NCI-H460 (cell line): ENCODE measurements at places on chromosomes 7 and 10. TPM values are rescaled to one million over a fixed set of nuclear protein-coding genes. Genes with fewer than 3 reads are reported as not detected.
A peak's percentile ranks its signal among the peaks of the same experiment; 100 is the strongest.

- DNase-seq: no peak
Observed at GRCh38 chr10:308101-308500, 172.8 kb downstream of the ZMYND11 start.

DNA sequence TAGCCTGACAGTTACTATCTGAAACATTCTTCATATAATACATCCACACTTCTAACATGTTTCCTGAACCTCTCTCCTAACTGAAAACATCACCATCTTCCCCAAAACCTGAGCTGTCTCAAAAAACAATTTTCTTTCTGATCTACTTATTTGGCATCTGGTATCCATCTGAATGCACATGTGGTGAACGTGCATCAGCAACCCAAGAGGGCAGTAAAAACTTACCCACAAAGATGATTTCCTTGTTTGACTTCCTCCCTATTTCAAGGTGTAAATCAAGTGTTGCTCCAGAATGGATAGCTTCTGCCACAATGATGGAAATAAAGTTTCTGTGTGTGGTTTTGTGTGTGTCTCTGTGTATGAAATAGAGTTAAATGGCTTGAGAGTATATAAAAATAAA lies 500.4 kb downstream of the MAGI2 start:
- no peak for DNase-seq

- no peak for DNase-seq
Observed at GRCh38 chr7:108404509-108405420, 51.5 kb downstream of the NRCAM start.

GRCh38 chr10:17652585-17652984 lies 8.6 kb downstream of the STAM start:
- DNase-seq: no peak

DNA sequence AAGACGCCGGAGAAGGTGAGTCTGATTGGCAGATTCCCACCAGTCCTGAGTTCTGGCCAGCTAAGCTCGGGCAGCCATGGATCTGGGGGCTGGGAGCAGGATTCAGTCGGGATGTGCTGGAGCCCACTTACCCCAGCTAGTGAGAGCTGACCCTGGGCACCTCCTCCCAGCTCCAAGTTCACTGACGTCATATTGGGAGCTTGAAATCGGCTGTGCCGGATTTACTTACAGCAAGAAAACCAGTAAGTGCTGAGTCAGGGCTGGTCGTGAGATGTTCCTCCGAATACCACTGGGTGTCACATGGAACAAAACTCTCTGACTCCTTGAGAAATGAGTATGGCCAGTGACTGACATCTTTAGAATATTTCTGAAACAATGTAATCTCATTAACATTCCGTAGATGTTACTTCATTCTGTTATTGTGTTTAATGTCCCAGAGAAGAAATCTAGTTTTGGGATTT lies 621.2 kb downstream of the SDK1 start:
- peak; percentile 89 for DNase-seq

DNA sequence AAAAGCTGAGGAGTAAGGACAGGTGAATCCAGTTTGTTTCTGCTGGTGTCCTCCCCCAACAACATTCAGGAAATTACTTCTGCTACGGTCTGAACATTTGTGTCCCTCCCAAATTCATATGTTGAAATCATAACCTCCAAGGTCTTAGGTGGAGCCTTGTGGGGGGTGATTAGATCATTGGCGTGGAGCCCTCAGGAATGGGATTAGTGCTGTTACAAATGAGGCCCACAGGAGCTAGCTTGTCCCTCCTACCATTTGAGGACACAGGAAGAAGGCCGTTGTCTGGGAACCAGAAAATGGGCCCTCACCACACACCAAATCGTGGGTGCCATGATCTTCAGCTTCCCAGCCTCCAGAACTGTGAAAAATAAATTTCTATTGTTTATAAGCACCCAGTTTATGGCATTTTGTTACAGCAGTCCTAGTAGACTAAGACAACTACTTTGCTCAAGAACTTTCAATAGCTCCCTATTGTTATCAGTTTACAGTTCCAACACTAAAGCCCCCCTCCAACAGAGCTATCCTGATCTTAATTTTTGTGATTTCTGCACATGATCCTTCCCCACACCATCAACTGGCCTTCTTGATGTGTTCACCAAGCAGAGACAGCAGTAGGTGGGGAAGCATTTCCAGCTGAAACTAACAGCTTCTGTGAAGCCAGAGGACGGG lies 2.1 kb upstream of the LRMDA start:
- DNase-seq: no peak

GRCh38 chr10:24495666-24496460 lies 227.8 kb downstream of the ARHGAP21 start:
- no peak for DNase-seq

GRCh38 chr7:151730591-151730990 lies 146.3 kb downstream of the PRKAG2 start:
- no peak for DNase-seq

- DNase-seq: no peak
Observed at GRCh38 chr10:77422491-77423338, 214.9 kb downstream of the KCNMA1 start.

GRCh38 chr10:27188897-27189296 lies 33.7 kb downstream of the MASTL start:
- no peak for DNase-seq

GRCh38 chr10:103193820-103194529 lies 903 bp upstream of the NT5C2 start:
- no peak for DNase-seq

DNA sequence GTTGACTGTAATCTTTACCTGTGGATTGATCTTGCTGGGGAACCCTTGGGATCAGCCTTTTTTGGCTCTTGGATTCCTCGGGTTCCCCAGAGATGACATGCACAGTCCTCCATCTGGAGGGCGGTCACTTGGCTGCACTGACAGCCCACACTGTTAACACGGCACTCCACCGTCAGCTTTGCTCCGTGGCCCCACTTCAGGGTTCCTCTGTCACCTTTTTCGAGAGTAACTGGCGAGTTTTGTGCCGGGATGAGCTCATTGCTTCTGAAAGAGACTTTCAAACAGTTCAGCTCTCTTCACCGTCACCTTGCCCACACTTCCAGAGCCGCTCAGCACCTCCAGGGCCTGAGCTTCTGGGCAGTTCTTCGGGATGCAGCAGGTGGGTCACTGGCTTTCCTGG lies 42.4 kb downstream of the PROSER2 start:
- no peak for DNase-seq

GRCh38 chr7:91811641-91812040 lies 68.9 kb downstream of the MTERF1 start:
- no peak for DNase-seq

GRCh38 chr7:17554341-17555015 lies 256.0 kb downstream of the AHR start:
- DNase-seq: no peak

DNA sequence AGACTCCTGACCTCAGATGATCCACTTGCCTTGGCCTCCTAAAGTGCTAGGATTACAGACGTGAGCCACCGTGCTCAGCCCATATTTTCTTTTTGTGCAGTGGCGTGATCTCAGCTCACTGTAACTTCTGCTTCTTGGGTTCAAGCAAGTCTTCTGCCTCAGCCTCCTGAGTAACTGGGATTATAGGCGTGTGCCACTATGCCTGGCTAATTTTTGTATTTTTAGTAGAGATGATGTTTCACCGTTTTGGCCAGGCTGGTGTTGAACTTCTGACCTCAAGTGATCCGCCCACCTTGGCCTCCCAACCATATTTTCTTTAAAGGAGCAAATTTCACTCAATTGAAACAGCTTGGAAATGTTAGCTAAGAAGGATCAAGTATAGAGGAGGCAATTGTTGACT lies 16.5 kb downstream of the GBF1 start:
- DNase-seq: no peak

GRCh38 chr7:41711283-41712064 lies 8.6 kb upstream of the INHBA start:
- no peak for DNase-seq

- DNase-seq: no peak
Observed at GRCh38 chr7:1538544-1539180, 8.2 kb downstream of the MAFK start.

DNA sequence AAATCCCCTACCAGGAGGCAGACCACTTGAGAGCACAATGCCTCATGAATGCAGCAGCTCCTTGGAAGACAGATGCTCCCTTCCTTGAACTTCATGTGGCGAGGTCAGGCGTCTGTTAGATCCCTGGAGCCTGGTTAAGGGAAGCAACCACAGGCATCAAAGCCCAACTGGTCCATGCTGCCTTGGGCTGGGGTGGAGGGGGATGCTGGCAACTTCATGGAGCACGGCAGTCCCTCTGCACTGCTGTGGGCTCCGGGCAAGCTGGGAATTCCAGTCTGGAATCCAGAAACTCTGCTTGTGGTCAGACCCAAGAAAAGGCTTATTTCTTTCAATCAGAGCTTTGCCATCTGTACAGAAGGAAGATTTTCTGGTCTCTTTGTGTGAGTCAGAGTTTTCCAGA lies 130.4 kb downstream of the PFKFB3 start:
- DNase-seq: no peak

Gene COL26A1
- total RNA-seq: 0.09 and 0.25 TPM in 2 replicates

Gene PLAU
- total RNA-seq: 9.5 and 10.3 TPM in 2 replicates

Gene HOXA4
- total RNA-seq: 0.57 and 0.61 TPM in 2 replicates

Gene KIAA1549
- total RNA-seq: 6.3 and 7.5 TPM in 2 replicates

Gene CTNNA3
- 0.23 and 0.47 TPM in 2 replicates for total RNA-seq

Gene CPA5
- not detected in 2 replicates for total RNA-seq

Gene SH2B2
- 3.2 and 3.3 TPM in 2 replicates for total RNA-seq

Gene ACTA2
- total RNA-seq: 40.4 and 41.7 TPM in 2 replicates
